Activated CD8-positive, alpha-beta T cell treated with anti-CD3 and anti-CD28 coated beads for 36 hours (primary cell): ENCODE measurements at places on chromosomes 2 and 18. TPM values are rescaled to one million over a fixed set of nuclear protein-coding genes. Genes with fewer than 3 reads are reported as not detected.

The ASB18 gene
- not detected for total RNA-seq

The GLI2 gene
- total RNA-seq, result not detected

The LAMA3 gene
- not detected for total RNA-seq

The ITGA4 gene
- total RNA-seq, result 64.5 TPM

The CAMKMT gene
- total RNA-seq, result 12.1 TPM

The CIB4 gene
- not detected for total RNA-seq

The PGAP1 gene
- 17.7 TPM for total RNA-seq

The TRIM54 gene
- 0.23 TPM for total RNA-seq

The SCN2A gene
- not detected for total RNA-seq

The CCT4 gene
- 390 TPM for total RNA-seq

The VPS54 gene
- total RNA-seq, result 9.4 TPM

The WDR75 gene
- total RNA-seq, result 86.2 TPM

The KRTCAP3 gene
- total RNA-seq, result 4.3 TPM
